ENCODE measurements at places on chromosomes 6 and 20.

GRCh38 chr20:31642837-31643236 is 5.1 kb downstream of the COX4I2 start:
- DNase-seq = no peak

DNA sequence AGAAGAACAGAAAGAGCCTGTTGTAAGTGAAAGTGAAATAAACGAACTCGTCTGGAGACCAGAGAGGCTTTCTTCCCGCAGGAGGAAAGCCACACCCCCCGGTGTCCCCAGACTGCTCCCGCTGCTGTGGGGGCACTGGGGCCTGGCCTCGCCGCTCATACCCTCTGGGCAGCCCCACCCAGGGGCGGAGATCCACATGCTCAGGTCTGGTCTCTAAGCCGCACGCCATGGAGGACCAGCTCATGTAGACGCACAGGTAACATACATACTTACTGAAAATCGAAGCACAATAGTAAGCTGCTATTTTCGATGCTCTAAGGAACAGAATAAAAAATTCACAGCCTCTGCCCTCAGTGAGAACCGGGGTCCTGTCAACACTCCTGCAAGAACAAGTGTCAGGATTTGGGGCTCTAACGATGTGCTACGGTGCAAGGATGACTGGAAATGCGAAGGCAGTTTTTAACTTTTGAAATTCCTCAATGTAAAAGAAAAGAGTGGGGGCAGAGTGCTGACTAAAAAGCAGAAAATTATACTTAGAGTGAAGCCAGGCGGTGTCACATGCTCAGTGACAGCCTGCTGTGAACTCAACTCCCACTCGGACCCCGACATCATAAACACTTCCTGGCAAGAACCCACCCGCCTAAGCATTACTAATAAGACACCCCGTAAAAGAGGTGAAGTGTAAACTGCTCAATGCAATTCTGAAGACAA is 110.5 kb downstream of the IRF4 start:
- peak; percentile 82 for DNase-seq

DNA sequence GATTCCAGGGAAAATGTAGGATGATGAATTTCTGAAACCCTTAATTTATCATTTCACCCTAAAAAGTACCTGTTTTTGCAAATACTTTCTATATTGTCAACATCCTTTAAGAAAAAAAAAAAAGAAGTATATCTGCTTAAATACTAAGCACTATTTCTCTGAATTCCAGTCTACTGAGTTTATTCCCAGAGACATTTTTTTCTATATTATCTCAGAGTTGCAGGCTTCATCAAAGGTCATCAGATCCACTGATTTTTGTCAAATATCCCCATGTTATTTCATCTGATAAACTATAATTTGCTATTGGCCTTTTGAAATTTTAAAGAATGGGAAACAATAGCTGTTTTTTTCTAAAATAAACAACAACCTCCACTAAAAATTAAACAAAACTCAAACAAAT is 357.6 kb upstream of the ID4 start:
- DNase-seq = no peak

- no peak for DNase-seq
Measured at GRCh38 chr20:1721687-1722512, 64.3 kb upstream of the SIRPG start.

GRCh38 chr6:141472162-141472928 is 660.4 kb upstream of the GJE1 start:
- DNase-seq = no peak
